Stimulated activated CD8-positive, alpha-beta memory T cell treated with anti-CD3 and anti-CD28 coated beads, Interleukin-15, amount 100 ng/mL, for 48 hours (primary cell): ENCODE measurements at places on chromosomes 13 and 19.

- no peak for DNase-seq
Measured at GRCh38 chr13:42380420-42381164, 108.6 kb downstream of the AKAP11 start.

GRCh38 chr13:76798037-76798436 lies 88.2 kb downstream of the KCTD12 start:
- no peak for DNase-seq

GRCh38 chr19:41932720-41933332 lies 4.6 kb upstream of the ERFL start:
- DNase-seq, result no peak

DNA sequence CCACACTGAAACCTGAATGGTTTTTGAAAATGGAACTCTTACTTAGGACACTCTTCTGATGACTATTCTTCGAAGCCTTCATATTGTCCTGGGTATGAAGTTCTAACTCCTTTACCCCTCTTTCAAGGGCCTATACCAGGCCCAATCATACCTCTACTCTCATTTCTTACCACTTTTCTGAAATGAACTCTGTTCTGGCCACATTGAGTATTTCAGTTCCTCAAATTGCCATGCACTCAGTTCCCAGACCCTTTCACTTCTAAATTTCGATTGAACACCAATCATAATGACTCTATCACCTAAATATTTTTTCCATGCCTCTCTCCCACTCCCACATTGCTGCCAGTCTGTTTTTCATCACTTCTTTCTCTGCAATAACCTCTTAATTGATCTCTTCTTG lies 53.7 kb downstream of the LACC1 start:
- no peak for DNase-seq

GRCh38 chr13:112867301-112867711 lies 101.7 kb upstream of the MCF2L start:
- no peak for DNase-seq

- DNase-seq, result no peak
Measured at GRCh38 chr19:29549105-29550070, 23.6 kb downstream of the VSTM2B start.

GRCh38 chr13:109779074-109779473 lies 7.3 kb downstream of the IRS2 start:
- DNase-seq, result no peak

DNA sequence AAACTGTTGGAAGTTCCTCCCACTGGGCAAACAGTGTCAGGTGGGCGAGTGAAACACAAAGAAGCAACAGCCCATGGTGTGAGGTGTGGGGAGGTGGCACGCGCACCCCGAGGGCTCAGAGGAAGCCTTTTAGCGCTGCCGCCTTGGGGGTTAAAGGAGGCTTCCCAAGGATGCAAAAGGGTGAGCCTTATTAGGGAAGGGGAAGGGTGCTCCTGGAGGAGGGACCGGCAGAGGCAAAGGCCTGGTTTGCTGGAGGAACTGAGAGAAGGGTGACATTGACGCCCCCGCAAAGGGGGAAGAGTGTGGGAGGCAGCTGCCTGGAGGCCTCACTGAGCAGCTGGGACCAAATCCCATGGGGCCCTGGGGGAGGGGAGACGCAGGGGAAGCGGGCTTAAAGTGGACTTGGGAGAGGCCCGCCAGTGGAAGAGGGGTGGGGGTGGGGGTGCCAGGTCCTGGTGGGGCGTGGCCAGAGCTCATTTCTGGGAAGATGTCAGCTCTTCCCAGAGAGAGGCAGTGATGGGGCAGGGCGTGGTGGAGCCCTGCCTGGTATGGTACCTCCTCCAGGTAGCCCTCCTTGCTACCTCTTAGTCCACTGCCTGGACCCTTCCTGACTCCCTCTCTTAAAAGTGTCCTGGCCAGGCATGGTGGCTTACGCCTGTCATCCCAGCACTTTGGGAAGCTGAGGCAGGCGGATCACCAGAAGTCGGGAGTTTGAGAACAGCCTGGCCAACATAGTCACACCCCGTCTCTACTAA lies 12.0 kb upstream of the FCHO1 start:
- no peak for DNase-seq

DNA sequence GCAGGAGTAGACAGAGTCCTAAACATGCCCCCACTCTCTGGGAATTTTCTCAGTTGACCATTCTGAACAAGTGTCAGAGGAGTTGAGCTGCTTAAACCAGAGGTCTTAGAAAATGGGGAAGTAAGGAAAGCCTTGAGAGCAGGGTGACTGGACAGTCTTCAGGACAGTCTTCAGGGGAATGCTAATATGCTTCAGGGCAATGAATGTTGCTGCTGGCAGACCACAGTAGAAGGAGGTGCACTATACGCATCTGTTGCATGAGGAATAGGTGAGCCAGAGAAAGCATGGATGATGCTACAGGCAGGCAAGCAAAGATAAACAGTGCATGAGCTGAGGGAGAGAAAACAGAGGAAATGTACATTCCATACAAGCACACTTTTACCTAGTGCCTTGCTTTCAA lies 196.6 kb upstream of the GPR12 start:
- no peak for DNase-seq

- no peak for DNase-seq
Measured at GRCh38 chr19:1173159-1173844, 766 bp downstream of the SBNO2 start.

DNA sequence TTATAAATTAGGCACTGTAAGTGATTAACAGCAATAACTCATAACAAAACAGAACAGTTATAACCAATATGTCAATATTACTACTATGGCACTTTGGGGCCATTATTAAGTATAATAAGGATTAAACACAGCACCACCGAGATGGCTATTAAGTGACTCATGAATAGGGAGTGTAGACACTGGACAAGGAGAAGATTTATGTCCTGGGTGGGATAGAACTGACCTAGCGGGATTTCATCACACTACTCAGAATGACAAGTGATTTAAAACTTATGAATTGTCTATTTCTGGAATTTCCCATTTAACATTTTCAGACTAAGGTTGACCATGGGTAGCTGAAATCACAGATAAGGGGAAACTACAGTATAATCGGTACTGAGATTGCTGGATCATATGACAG lies 79.0 kb upstream of the SLC7A1 start:
- no peak for DNase-seq

- DNase-seq, result no peak
Measured at GRCh38 chr19:10636304-10636972, 11.1 kb downstream of the SLC44A2 start.

- peak; percentile 72 for DNase-seq
Measured at GRCh38 chr19:40806423-40807146, 7.6 kb downstream of the EGLN2 start.

DNA sequence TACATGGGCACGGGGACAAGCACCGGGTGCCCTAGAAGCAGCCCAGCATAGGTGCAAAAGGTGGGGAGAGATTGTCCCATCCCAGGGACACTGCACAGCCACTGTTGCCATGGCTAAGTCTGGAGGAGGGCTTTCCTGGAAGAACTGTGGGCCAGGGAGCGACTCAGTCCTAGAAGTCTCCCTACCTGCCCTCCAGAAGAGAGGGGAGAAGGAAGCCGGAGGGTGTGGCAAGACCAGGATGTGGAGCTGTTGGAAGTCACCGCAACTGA lies 2.3 kb upstream of the FBN3 start:
- DNase-seq, result no peak

DNA sequence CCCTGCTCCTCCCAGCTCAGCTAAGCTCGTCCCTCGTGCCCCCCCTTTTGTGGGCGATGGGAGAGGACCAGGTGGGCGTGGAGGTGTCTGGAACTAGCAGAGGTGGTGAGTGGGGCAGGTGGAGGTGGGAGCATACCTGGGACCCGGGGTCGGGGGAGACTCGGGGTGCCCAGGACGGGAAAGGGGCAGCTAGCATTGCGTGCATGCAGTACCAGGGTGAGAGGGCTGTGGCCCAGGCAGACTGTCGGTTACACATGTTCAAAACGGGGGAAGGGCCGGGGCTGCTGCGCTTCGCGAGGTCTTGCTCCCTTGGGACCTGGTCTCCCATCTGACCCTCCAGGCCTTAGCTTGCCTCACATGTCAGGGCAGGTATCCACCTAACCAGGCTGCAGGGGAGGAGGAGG lies 9.1 kb downstream of the TLE5 start:
- no peak for DNase-seq

GRCh38 chr13:48978942-48979601 lies 3.4 kb downstream of the FNDC3A start:
- DNase-seq, result no peak

- DNase-seq, result no peak
Measured at GRCh38 chr19:44745341-44745831, 3.1 kb upstream of the BCL3 start.

- no peak for DNase-seq
Measured at GRCh38 chr19:49881672-49882394, 4.3 kb downstream of the TBC1D17 start.

DNA sequence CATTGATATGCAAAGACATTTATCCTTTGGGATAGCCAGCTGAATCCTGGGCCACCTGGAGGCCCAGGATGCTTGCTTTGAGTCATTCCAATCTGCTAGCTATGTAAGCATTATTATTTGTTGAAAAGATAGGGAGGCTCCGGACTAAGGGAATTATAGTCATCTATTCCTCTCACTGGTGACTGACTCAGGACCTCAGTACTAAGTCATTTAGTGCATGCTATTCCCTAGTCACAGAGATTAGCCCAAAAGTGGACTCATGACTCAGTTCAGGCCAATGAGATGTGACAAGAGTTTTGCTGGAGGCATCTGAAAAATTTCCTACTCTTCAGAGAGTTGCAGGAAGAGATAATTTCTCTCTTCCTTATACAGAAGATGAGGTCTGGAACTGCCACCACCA lies 67.9 kb upstream of the ITM2B start:
- no peak for DNase-seq
